C1 segment of cervical spinal cord (tissue), 14 donors: ENCODE measurements at places on chromosomes 1 and 21.
A peak's percentile ranks its signal among the peaks of the same experiment; 100 is the strongest.

GRCh38 chr1:179814546-179814838 lies 63.1 kb downstream of the TOR1AIP2 start:
- DNase-seq, result peak; percentile 55

GRCh38 chr1:41573194-41573593 lies 88.7 kb upstream of the EDN2 start:
- no peak for DNase-seq

- no peak for DNase-seq
These were observed 43.8 kb upstream of the LBR start for GRCh38 chr1:225471453-225472301.

DNA sequence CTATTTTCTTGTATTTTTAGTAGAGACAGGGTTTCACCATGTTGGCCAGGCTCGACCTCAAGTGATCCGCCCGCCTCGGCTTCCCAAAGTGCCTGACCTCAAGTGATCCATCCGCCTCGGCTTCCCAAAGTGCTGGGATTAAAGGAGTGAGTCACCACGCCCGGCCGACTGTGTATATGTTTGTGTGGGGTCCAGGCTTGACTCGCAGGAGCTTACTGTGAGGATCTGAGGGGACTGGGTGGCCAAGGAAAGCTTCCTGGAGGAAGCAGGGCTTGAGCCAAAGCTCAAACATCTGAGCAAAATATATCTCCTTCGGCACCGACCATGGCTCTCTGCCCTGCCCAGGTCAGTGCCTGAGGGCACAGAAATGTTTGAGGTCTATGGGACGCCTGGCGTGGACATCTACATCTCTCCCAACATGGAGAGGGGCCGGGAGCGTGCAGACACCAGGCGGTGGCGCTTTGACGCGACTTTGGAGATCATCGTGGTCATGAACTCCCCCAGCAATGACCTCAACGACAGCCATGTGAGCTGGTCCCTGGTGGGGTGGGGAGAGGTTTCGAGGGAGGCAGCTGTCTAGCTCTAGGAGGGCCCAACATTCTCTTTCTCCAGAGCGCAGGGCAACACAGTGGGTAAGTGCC lies 10.5 kb downstream of the PADI3 start:
- DNase-seq, result no peak

DNA sequence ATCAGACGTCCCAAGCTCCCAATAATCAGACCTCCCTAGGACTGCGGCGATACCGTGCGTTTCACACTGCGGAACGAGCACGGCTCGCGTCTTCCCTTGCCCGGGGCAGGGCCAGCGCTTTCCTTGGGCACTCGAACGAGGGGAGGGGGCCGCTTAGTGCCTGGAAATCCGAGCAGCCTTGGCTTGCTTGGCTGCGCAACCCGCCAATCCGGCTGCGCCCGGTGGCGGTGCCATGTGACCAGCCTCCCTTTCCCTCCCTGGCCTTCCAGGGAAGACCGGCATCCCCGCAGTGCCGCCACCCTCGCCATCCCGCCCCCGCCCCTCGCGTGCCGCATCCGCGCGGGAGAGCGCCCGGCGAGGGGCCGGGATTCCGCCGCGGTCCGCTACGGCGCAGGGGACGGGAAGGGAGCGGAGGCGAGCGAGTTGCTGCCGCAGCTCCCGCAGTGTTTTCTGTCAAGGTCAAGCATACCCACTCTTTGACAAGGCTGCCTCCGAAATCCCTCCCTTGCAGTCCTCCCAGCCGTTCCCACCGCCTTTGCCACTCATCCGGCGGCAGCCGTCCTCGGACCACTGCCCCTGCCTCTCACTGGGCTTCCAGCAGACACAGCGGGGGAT lies 8.3 kb upstream of the RNF19B start:
- DNase-seq, result peak; percentile 79

- DNase-seq, result no peak
These were observed 1084.2 kb upstream of the NCAM2 start for GRCh38 chr21:19914028-19914427.

GRCh38 chr1:106986603-106987002 lies 69.9 kb upstream of the PRMT6 start:
- no peak for DNase-seq

DNA sequence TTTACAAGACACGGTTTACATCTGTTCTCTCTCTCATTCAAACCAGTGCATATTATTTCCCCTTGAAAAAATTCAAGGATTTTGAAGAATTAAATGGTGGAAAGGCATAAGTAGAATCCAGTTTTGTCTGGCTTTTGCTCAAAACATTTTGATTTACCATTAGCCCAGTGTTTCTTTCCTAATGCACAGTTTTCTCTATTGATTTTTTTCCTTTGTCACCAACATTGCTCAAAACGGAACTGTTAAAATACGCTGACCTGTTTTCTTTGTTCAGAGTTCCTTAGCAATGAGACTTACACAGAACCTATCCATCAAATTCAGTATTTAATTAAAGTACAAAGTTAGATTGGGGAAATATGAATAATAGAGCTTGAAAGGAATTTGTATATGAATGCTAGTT lies 162.4 kb downstream of the S1PR1 start:
- DNase-seq, result no peak

GRCh38 chr1:95384567-95384966 lies 150.6 kb downstream of the RWDD3 start:
- no peak for DNase-seq

DNA sequence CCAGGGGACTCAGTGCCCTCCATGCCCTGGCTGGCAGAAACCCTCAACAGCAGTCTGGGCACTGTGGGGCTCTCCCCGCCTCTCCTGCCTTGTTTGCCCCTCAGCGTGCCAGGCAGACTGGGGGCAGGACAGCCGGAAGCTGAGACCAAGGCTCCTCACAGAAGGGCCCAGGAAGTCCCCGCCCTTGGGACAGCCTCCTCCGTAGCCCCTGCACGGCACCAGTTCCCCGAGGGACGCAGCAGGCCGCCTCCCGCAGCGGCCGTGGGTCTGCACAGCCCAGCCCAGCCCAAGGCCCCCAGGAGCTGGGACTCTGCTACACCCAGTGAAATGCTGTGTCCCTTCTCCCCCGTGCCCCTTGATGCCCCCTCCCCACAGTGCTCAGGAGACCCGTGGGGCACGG lies 2.8 kb upstream of the TAS1R3 start:
- DNase-seq, result no peak

GRCh38 chr1:26597629-26598039 lies 68.1 kb downstream of the RPS6KA1 start:
- DNase-seq, result no peak

DNA sequence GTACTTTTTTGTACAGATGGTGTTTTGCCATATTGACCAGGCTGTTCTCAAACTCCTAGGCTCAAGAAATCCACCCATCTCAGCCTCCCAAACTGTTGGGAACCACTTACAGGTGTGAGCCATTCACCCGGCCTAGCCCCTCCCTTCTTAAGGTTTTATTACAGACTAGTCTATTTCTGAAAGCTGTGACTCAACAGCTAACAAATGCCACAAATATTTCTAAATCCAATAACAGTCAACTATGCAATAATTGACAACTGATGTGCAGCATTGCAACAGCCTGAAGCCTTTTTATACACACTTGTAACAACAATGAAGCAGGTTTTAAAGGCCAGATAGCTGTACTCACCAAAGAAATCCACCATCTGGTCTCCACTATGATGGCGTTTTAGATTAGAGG lies 51.4 kb downstream of the GRIK1 start:
- DNase-seq, result no peak

GRCh38 chr1:181124291-181124751 lies 35.8 kb downstream of the IER5 start:
- no peak for DNase-seq

DNA sequence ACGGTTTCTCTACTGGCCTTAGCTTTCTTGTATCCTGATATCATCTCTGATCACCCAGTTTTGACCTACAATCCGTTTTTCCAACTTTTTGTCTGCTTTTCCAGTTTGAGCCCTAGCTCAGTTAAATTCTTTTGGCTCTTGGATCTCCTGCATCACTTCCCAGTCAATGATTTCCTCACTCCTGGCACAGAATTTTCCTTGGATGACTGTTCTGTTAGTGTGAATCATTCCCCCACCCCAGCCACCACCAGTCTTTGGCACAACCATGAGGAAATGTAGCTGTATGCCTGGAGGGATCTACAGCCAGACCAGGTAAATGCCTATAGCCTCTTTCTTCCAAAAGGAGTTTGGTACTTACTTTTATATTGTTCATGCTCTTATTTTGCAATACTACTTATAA lies 187.2 kb upstream of the PTGFR start:
- no peak for DNase-seq

GRCh38 chr1:206021008-206021625 lies 2.6 kb downstream of the CTSE start:
- DNase-seq, result no peak

GRCh38 chr1:183844806-183845205 lies 39.9 kb downstream of the RGL1 start:
- DNase-seq, result no peak

- DNase-seq, result no peak
These were observed 5.1 kb upstream of the ETV3L start for GRCh38 chr1:157104598-157105293.

- DNase-seq, result no peak
These were observed 11.7 kb upstream of the RCSD1 start for GRCh38 chr1:167618366-167618765.

GRCh38 chr1:78511334-78511733 lies 20.6 kb downstream of the PTGFR start:
- no peak for DNase-seq

- no peak for DNase-seq
These were observed 186.5 kb upstream of the GALNT2 start for GRCh38 chr1:229880271-229881170.

GRCh38 chr1:160623227-160623633 lies 23.6 kb downstream of the SLAMF1 start:
- no peak for DNase-seq

- DNase-seq, result no peak
These were observed 184.7 kb upstream of the CACYBP start for GRCh38 chr1:174815036-174815435.

DNA sequence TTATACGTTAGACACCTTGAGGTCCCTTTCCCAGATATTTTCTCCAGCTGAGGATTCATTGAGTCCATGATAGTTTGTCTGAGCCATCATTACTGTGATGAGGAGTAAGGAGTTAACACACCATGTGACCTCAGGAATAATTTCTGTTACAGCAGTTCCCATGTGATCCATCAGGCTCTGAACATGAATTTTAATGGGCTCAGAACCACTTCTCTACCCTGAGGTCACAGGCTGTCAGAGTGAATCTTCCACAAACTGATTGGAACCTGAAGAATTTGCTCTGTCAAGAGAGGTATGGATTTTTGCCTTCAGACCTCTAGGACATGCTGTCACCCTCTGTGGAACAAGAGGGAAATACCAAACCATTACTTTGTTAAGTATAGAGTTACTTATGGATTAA lies 81.0 kb downstream of the NTMT2 start:
- DNase-seq, result no peak

DNA sequence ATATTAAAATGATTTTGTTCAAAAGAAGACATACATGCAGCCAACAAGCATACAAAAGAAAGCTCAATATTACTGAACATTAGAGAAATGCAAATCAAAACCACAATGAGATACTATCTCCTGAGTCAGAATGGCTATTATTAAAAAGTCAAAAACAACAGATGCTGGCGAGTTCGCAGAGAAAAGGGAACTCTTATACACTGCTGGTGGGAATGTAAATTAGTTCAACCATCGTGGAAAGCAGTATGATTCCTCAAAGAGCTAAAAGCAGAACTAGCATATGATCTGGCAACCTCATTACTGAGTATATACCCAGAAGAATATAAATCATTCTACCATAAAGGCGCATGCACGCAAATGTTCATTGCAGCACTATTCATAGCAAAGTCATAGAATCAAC lies 126.0 kb upstream of the HMCN1 start:
- no peak for DNase-seq
